ENCODE measurements at places on chromosomes 2 and 18. TPM values are rescaled to one million over a fixed set of nuclear protein-coding genes. Genes with fewer than 3 reads are reported as not detected.

Gene MRPL44
- 28.6 TPM for total RNA-seq

Gene CD226
- 1.5 TPM for total RNA-seq

DNA sequence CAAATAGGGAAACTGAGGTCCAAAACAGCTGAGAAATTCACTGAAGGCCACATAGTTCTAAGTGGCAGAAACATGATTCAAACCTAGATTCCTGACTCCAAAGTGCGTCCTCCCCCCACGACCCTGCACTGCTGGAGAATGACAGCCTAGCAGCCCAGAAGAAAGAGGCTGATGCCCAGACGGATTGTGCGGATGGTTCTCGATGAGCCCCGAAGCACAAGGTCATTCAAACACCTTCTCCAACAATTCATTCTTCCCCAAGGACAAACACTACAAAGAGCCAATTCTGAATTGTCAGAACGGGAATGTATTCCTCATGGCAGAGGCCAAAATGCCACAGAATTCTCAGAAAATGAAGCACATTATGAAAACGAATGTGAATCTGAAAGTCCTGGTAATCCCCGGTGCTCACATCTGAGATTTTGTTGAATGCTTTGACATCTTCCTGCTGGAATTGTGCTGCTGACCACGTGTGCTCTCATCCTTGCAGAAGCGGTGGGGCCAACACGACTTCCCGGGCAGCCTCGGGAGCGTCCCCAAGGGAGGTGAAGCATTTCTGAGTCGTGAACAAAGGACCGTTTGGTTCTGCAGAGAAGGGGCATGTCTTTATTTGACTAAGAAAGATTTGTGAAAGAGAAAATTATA is 337.0 kb downstream of the EIPR1 start:
- no peak for DNase-seq

- no peak for DNase-seq
These were observed 177.8 kb downstream of the TXNL1 start for GRCh38 chr18:56460581-56460980.

DNA sequence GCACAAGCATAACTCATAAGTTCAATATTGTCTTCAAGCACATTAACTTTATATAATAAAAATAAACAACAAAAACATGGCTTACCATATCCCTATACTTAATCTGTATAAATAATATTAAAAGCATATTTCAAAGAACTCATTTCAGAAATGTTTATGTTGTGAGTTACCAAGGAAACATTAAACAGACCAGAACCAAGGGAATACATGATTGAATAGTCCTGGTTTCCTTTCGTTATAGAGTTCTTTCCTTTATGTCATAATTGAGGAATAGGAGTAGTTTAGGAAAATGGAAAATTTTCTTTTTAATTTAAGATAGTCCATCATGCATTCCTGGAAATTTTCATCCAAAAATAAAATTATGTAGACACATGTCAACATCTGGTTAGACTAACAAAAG is 343.0 kb downstream of the ERBB4 start:
- no peak for DNase-seq

DNA sequence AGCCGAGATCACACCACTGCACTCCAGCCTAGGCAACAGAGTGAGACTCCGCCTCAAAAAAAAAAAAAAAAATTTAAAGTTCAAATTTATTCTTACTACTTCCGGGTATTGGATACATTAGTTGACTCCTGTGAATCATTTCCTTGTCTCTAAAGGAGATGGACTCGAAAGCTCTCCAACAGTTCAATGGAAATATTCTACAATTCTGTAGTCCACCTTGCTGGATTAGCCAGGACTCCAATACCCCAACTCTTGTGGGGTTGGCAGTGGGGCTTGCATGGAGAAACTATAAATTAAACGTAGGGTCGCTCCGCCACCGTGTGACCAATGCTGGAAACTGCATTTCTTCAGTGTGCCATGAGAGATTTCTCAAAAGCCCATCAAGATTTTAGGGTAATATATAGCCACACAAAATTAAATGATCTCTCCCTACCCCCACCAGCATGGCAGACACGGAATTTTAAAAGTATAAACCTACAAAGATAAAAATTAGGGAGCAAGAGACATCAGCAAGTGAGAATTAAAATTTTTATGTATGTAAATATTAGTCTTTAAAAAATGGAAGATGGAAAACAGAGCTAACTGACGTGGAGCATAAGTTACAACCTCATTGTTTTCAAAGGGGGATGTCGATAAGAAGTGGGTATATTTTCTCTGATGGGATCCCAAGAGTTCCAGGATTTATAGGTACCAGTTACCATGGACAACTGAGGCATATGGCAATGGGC is 27.8 kb upstream of the GAREM2 start:
- DNase-seq, result peak; percentile 49

DNA sequence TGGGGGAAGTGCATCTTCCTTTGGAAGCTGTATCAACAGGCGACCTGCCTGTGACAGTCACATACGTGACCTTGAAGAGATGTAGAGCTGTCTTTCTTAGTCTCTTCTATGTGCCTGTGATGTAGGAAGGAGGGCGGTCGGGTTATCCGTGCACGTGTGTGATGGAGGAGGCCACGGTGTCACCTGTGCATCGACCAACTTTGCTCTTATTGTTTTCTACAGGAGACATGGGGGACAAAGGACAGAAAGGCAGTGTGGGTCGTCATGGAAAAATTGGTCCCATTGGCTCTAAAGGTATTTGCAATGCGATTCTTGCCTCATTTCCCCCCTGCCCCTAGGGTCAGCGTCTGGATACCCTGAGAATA is 20.7 kb upstream of the ALLC start:
- DNase-seq, result no peak

Gene HJURP
- total RNA-seq, result 9.5 TPM

DNA sequence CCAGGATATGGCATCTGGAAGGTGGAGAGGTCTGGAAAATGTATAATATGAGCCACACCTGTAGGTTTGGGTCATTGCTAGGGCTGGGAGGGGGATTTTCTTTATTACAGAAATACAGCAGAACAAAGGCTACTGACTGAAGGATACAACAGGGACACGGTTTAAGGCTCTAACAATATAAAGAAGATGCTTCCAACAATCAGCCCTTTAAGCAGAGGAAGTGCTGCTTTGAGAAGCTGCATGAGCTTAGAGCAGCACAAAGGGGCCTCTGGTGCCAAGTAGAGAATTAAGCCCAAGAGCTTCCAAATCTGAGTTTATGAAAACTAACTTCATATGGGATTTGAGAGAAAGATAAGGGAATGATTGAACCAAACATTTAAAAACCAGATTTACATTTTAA is 174.5 kb upstream of the RMP24 start:
- DNase-seq, result no peak

Gene CCL20
- 0.89 TPM for total RNA-seq

GRCh38 chr2:40127890-40128557 is 323.9 kb downstream of the SLC8A1 start:
- DNase-seq, result no peak

Gene ABCB11
- total RNA-seq, result not detected

DNA sequence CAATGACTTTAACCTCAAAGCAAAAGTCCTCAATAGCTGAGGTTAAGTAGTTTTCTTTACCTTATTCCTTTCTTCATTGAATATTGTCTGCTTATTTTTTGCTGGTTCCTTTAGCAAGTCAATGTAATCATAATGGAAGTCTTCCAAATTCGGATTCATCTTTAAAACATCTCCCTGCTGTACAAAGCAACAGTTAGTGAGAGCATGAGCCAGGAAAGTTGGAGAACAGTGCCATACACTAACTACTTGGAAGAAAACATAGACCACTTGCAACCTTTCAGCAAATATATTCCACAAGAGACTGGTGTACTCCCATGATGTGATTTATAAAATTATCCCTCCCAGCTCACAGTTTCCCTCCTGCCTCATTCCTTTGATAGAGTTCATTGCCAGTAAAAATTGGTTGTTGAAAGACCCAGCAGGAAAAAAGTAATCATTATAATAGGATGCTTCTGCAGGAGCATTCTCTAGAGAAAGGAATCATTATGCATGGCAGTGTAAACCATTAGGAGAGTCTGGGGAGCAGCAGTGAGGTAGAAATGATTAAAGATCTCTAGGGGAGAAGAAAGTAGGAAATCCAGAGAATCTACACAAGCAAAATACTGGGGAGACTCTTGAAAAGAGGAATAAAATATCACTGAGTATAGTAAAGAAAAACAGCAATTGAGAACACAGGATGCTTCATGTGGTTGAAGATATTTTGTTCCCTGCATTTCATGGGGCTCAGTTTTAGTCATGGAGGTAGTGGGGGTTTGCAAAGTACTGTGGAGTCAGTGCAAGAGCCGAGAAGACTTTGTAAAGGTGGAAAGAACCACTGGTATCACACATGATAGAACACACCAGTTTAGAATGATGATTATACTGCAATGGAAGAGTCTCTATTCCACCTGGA is 38.6 kb upstream of the TTN start:
- no peak for DNase-seq

DNA sequence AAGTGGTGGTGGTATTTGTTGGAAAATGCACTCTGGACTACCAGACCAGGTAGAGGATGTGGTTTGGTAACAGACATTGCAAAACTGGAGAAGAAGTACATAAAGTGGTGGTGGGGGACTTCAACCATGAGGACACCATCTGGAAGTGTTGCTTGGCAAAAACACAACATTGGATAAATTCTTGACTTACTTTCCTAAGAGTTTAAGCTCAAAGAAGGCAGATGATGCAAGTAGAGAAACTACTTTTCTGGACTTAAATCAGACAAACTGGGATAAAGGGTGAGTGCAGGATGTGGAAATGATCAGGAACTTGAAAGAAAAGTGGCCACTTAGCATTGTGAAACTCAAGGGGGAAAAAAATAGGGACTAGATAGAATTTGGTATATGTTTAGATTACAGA is 487.4 kb downstream of the ZEB2 start:
- DNase-seq, result no peak

DNA sequence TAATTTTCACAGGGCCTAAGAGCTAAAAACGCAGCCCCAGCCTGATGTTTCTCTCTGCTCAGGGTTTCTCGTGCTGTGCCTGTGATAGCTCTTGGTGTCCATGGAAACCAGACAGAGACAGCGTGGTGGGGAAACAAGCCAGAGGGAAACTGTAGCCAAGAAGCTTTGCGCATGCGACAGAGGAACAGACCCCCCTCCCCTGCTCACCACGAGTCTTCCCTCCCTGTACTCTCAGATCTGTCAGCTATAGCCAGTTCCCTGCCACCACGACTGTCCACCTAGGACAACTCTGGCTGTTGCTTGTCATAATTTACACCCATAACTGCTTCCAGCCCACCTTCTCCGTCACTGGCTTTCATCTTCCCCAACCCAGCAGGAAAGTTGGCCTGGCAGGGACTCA is 13.2 kb upstream of the DNAJC27 start:
- no peak for DNase-seq

- no peak for DNase-seq
These were observed 2.4 kb downstream of the CDK5R2 start for GRCh38 chr2:218961651-218962570.

DNA sequence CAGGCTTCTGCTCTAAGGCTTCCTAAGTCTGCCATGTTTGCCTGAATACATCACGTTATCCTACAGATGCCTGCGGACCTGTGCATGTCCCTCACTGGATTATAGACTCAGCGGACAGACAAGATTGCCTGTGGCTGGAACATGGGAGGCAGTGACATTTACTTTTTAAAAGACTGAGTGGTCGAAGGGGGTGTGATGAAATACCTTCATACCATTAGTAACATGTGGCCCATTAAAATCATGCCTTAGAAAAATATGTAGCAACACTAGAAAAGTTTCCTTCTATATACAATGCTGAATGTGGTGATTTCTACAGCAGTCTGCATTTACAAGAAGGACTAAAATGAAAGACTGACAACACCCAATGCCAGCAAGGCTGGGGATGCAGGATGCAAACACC is 154.4 kb downstream of the ASB1 start:
- DNase-seq, result no peak

- DNase-seq, result no peak
These were observed 5.6 kb downstream of the TBR1 start for GRCh38 chr2:161421686-161422085.

Gene CPO
- not detected for total RNA-seq

DNA sequence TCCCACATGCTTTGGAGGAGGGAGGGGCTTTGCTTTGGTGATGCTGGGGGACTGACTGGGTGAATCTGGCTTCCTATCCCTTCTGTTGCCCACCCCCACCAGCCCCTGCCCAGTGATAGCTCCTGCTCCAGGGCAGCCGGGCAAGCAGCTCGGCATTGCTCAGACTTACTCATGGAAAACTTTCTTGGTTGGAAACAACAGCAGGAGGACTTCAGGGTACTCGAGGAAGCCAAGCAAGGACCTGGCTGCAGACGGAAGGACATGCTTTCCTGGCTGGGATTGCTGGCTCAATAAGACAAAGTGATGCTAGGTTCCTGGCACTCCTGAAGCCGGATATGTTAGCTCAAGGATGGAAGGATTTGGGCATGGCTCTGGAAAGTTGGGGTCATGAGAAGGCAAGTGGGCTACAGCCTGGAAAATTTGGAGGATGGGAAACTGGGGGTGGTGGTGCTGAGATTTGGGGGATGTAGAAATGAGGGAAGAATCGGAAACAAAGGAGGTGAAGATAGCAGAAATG is 3.1 kb downstream of the SPEG start:
- DNase-seq, result no peak

DNA sequence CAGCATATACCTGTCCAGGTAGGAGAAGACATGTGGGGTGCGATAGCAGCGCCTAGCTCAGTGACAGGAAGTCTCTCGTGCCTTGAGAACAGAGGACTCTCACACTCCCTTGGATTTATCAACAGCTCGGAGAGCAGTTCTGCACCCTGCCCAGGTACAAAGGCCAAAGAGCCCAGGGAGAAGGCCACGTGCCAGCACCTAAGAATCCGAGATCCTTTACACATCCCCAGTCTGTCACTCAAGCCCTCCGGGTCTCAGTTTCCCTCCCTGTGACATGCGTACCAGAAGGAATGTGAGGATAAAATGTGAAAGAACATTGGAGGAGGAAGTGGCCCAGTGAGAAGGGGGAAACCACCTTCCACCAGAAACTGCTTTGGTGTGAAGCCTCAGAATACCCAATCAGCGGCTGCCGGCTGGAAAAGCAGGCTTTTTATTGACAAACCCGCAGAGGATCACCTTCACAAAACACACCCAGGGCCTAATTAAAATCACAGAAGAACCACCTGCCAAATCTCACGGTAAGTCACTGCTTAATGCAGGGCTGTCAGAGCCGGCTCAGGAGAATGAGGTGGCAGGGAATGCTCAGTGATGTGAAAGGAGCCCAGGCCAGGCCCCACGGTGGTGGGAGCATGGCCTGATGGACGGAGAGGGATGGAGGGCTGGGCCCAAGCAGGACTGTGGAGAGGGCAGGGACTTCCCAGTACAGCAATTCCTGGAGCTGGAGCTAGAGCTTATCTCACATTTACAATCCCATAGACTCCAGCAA is 66.3 kb downstream of the MYO5B start:
- DNase-seq, result no peak

DNA sequence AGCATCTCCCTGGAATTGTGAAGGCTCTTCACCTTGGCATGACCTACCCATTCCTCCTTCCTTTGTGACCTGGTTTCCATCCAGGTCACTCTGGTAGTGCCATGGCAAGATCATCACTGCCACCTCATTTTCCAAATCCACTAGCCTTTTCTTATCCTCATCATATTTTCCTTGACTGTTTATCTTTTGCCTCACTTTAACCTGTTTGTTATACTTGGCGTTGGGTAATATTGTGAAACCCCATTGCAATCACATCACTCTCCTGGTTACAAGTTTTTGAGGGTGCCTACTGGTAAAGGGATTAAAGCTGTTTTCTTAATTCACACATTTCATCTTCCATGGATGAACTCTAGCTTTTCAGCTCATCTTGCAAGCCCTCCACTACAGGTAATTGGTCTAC is 39.1 kb upstream of the IGFBP2 start:
- DNase-seq, result no peak

- DNase-seq, result peak; percentile 16
These were observed 36.1 kb downstream of the ADCY3 start for GRCh38 chr2:24883946-24884345.

All from dermis microvascular lymphatic vessel endothelial cell (primary cell).